ENCODE measurements at places on chromosomes 12 and 14. TPM values are rescaled to one million over a fixed set of nuclear protein-coding genes. Genes with fewer than 3 reads are reported as not detected.

Gene CPNE6
- not detected for total RNA-seq

Gene CCDC38
- total RNA-seq: 0.88 TPM

Gene ZNF891
- total RNA-seq: 8.1 TPM

Gene ETFRF1
- 40.8 TPM for total RNA-seq

Gene KLRC2
- 3.6 TPM for total RNA-seq

Gene OASL
- total RNA-seq: 1.9 TPM

All from naive thymus-derived CD8-positive, alpha-beta T cell (primary cell).